ENCODE measurements at places on chromosomes 5 and 9.

GRCh38 chr5:112636751-112637150 is 100.9 kb upstream of the APC start:
- DNase-seq, result no peak

DNA sequence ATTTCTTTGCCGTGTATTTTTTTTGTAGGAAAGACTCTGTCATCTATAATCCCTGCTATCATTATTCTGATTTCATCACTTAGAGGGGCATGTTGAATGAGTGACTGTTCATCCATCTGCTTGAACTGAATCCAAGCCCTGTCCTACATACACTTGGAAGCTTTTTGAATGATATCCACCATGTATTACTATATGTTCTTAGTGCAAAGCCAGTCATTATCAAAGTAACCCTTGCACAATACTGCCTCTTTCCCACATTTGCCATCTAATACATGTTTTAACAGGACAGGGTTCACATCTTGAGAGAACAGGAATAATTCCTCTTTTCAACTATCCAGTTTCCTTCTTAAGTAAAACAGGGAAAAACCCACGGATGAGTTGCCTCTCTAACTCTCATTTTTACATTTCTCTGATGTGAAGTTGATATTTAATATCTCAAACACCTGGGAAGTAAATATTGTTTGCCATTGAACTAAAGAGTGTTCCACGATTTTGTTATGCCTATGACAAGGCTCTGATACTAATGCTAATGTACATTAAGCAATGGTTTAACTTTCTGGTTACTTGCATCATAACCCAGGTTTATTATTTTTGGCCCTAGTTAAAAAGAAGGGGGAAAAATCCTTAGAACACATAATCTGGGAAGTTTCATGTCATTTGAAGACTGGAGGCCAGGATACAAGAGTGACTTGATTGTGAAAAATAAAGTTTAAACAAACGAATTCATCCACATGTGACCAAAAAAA is 103.7 kb upstream of the TARS1 start:
- no peak for DNase-seq

- no peak for DNase-seq
Measured at GRCh38 chr9:104682642-104683041, 11.7 kb upstream of the OR13D1 start.

- DNase-seq, result no peak
Measured at GRCh38 chr9:85730916-85731630, 10.7 kb downstream of the AGTPBP1 start.

DNA sequence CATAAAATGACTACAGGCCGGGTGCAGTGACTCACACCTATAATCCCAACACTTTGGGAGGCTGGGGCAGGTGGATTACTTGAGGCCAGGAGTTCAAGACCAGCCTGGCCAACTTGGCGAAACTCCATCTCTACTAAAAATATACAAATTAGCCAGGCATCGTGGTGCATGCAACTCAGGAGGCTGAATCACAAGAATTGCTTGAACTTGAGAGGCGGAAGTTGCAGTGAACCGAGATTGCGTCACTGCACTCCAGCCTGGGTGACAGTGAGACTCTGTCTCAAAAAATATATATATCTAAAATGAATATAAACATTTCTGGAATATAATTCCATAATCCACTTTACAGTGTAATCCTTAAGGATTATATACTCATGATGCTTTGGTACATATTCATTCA is 66.5 kb downstream of the TEX10 start:
- no peak for DNase-seq

- no peak for DNase-seq
Measured at GRCh38 chr9:105320568-105320967, 76.1 kb downstream of the SLC44A1 start.

DNA sequence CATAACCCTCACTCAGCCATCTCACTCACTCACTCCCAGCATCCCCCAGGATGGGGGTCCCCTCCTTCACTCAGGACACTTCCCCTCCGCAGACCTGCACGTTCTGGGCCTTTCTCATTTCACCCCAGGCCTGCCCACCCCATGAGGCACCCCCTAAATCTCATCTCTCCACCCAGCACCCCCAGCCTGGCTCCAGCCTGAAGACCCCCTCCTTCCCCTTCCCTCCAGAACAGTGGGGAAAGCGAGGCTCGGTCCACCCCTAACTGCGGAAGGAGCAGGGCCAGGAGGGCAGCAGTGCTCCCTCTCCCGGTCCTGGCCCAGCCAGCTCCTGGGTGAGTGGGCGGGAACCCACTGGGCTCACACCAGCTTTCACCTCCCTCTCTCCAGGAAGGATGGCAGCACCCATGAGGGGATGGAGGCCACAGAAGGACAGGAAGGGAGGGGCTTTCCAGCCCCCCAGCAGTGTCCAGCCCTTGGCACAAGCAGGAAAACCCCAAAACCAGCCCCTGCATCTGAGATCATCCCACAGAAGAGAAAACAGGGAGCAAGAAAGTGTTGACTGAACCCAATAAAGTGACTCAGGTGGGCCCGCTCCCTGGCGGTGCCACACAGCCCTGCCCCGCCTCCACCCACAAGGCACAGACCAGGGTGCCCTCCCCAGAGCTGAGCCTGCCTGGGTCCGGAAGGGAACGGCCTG is 55.0 kb downstream of the LRSAM1 start:
- no peak for DNase-seq

- no peak for DNase-seq
Measured at GRCh38 chr5:35188031-35188457, 42.2 kb downstream of the PRLR start.

- no peak for DNase-seq
Measured at GRCh38 chr9:129280236-129280622, 102.2 kb upstream of the IER5L start.

GRCh38 chr9:76219560-76220151 is 174.6 kb downstream of the RFK start:
- no peak for DNase-seq

DNA sequence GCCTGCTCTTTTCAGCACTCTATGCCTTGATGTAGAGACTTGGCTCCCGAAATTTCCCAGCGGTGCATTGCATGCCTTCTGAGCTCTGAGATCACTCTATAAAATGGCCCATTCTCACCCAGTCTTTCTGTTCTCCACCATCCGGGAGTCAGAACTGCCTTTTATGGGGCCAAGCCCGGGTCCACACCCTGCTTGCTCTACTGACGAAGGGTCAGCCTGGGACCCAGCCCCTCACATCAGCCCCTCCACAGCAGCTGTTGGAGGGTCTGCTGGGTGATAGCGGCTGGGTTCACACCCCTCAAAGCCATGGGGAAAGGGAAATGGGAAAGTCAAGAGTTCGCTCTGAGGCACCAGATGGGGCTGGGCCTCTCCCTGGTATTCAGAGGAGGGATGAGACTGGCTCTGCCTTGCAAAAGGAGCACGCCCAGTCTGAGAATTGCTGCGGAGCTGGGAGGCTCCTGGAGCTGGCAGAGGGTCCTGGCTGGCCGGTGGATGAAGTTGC is 66.0 kb upstream of the ORM1 start:
- DNase-seq, result no peak

DNA sequence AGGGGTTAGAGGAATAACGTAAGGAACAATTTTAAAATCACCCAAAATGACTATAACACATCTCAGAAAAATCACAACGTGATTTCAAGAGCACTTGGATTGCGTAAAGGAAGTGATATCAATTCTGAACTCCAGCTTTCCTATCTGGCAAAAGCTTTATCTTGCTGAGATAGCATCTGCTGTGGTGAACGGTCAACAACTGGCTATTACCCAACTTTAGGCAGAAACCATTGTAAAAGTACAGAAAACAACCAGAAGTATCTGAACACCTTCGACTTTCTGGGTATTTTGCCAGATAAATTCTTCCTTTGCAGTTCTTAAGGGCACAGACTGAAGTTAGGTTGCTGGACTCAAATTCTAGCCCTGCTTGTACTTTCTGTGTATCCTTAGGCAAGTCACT is 9.2 kb downstream of the ABLIM3 start:
- DNase-seq, result no peak

DNA sequence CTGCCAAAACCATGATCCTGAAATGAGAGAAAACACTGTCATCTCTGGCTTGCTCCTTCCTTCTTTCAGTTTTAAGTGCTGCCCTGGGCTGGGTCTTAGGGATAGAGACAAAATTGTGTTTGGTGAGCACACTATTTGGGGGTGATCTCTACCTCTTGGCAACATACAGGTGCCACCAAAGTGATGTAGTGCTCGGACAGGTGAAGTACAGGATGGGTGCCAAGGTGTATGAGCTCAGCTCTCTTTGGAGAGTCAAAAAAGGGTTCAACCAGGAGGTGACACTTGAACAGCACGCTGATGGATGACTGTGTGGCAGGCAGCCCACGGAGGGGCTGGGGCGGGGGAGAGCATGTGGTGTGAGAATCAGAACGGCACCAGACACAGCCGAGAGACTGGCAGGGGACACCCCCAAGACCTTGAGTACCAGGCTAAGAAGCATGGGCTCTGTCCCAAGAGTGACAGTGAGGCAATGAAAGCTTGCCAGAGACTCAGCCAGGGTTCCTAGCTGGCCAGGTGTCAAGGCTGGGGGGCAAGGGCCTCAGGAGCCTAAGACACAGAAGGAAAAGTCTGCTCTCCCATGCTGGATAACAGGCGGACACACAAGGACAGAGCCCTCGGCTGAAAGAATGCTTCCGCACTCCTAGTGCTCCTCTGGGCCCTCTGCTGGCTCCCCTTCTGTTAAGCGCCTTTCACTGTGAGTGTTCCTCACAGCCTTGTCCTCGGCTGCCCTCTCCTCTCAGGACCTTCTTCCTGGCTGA is 2.5 kb downstream of the NHP2 start:
- DNase-seq, result no peak

DNA sequence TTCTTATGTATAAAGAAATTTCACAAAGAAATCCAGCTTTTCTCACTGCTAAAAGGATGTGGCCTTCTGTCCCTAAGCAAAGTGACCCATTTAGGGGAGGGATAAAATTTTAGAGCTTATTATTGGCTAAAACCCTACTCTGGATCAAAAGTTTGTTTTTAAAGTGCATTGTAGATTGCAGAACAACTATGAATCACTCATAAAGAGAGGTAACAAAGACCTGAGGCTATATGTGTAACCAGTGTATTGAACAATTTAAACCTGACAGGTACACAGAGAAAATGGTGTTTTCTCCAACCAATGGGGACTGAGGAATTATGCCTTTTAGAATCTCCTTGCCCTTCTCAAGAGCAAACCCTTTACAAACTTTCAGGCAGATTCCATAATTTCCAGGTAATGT is 86.6 kb downstream of the MUSK start:
- DNase-seq, result no peak

- no peak for DNase-seq
Measured at GRCh38 chr5:52743012-52743411, 44.7 kb upstream of the ITGA1 start.

Data from stimulated activated CD4-positive, alpha-beta T cell treated with anti-CD3 and anti-CD28 coated beads, Interleukin-1b, Interleukin-23, amount 100 ng/mL, for 1 hour (primary cell).